GM10248 (cell line): ENCODE measurements at places on chromosomes 2 and 18.
A peak's percentile ranks its signal among the peaks of the same experiment; 100 is the strongest.

GRCh38 chr2:96500385-96501066 lies 4.6 kb downstream of the NEURL3 start:
- DNase-seq: no peak

DNA sequence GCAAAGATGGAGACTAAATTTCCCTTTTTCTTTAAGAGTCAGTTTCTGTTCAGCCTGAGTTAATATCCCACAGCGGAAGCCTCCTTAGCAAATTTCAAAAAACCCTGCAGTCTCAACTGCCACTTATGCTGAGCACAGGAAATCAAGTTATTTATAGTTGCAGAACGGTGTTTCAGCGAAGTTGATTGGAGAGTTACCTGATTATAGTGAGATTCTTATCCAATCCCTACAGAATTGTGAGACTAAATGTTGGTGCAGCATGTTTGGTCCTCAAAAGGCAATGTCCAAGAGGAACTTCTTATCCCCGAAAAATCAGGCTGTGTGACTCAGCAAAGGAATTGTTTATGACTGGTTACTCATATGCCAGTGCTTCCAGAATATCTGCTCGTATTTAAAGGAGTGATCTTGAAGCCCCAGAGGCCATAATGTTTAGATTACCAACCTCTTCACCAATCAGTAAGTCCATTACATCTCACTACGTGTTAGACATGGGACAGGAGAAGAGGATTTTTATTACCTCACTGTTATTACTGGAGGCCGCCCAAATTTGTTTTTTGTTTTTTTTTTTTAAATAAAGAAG lies 67.9 kb downstream of the LRRFIP1 start:
- no peak for DNase-seq

DNA sequence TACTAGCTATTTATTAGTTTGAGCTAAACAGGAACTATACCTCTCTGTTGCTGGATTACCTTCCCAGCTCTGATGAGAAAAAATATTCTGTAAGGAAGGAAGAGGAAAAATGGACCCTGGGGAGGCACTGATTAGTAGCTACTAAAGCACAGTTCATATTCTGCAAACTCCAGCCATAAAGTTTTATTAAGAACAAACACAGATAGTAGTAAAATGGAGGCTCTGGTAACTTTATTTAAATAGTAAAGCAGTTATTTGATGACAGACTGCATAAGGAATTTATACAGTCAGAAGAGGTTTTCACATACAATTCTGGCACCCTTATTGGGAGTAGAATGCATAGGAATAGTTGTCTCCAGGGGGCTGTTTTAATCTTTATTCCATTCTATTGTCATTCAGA lies 84.1 kb downstream of the XIRP2 start:
- no peak for DNase-seq

DNA sequence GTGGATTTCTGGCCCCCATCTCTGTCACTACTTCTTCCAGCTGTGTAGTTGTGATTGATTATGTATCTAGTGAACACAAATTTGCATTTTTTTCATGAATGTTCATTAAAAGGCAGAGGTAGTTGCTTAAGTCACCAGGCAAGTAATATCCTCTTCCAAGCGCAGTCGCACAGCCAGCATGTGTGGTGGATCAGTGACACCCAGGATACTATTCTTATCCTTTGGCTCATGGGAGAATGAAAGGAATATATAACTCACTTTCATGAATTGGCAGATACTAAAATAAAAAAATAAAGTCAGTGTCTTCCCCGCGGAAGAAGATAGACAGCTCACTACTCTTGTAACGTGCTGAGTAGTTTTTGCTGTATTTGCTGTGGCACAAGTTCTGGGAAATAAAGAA lies 387.8 kb downstream of the CDH7 start:
- no peak for DNase-seq

GRCh38 chr2:4507661-4508060 lies 804.3 kb downstream of the DCDC2C start:
- DNase-seq: no peak

- DNase-seq: no peak
Measured at GRCh38 chr2:176260689-176261088, 8.6 kb upstream of the MTX2 start.

DNA sequence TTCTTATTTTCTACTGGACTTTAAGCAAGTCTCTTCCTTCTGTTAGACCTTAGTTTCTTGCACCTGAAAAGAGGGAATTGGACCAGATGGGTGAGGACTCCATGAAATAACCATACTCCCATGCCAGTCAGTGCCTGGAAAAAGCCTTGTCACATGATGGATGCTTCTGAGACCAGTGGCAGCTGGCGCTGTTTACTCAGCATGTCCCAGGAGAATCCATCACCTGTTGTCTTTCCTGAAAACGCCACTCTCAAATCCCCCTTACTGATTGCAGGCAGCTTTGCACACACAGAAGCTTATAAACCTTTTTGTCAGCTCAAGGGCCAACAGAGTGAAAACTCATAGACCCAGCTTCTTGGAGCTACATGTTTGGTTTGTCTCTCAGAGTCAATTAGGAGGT lies 117.6 kb downstream of the POLE4 start:
- no peak for DNase-seq

DNA sequence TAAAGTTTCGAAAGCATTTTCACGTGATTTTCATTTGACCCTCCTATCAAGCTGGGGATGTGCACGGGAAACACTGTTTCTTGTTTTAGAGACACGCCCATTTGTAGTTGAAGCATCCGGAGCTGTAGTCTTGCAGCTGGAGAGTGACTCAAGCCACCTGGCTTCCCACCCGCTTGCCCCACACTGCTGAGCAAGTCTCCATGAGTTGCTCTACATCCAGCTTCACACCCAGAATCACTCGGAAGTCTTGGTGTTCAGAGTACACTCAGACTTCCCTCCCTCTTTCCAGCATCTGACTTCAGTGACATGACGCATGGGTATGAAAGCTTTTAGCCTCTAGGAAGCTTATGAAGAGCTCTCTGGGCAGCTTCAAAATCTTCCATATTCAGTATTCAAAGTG lies 262.4 kb downstream of the NBAS start:
- no peak for DNase-seq

DNA sequence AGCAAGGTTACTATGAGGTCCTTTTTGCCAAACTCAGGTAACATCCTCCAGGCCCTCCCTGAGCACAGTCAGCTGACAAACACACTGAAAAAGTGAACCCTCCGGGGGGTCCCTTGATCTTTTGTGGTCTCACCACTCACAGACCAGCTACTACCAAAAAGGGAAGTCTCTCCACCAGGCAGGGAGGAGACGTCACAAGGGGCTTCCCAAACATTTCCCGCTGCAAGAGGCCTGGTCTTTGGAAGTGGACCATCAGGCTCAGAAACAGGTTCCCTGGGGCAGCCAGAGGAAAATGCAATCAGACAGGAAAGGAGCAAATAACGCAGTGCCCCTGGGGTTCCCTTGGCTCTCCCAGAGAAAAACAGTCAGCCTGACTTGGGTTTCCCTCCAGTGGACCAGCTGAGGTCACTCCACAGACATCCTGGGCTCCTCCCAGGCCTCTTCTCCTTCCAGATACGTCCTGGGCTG lies 38.7 kb upstream of the POMC start:
- DNase-seq: no peak

GRCh38 chr2:137912371-137912770 lies 51.9 kb upstream of the HNMT start:
- no peak for DNase-seq

- DNase-seq: no peak
Measured at GRCh38 chr2:131036696-131037397, 56.4 kb downstream of the FAM168B start.

GRCh38 chr18:58572181-58572580 lies 56.7 kb downstream of the ALPK2 start:
- no peak for DNase-seq

DNA sequence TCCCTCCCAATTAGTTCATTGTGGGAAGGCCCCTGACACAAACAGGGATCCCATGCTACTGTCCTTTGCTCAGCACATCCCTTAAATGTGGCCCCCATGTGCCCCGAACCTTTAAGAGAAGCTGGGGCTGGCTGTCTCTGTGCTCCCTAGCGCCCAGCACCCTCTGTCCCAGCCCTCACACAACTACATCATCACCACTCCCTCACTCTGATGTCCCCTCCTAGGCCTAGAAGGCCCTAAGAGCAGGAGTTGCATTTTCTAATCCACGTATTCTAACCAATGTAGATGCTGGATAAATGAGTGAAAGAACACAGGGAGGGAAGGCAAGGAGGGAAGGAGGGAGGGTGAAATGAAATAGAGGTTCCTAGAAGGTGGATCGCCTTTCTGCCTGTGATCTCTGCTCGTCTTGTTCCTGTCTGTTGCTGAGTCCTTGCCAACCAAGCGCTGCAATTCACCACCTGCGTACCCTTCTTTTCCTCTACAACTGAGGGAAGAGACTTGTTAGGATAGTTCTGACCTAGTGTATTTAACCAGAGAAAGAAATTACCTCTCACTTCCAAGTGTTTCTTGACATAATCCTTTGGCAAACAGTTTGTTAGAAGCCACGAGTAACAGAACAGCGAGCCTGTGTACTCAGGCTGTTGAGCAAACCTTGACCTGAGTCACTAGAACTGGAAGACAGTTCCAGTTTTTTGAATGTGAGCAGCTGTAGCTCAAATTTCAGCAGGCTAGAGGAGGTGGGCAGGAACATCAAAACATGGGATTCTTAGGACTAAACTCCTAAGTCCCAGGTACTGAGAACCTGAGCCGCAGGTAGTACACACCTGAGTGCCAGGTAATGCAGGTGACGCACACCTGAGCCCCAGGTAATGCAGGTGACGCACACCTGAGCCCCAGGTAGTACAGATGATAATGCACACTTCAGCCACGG lies 181.5 kb upstream of the ID2 start:
- DNase-seq: no peak

DNA sequence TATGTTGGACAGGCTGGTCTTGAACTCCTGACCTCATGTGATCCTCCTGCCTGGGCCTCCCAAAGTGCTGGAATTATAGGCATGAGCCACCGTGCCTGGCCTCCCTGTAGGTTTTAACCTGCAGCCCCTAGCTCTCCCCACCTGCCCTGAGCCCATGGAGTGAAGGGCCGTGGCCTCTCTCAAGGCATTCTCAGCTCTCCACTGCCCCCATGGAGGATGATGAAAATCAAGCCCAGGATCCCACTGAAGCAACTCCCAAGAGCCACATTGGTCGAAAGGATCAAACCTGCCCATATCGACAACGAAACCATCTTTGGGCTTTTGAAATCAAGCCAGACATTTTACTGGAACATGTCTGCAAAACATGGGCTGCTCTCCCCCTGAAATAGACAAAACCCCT lies 22.4 kb upstream of the CREG2 start:
- DNase-seq: no peak

DNA sequence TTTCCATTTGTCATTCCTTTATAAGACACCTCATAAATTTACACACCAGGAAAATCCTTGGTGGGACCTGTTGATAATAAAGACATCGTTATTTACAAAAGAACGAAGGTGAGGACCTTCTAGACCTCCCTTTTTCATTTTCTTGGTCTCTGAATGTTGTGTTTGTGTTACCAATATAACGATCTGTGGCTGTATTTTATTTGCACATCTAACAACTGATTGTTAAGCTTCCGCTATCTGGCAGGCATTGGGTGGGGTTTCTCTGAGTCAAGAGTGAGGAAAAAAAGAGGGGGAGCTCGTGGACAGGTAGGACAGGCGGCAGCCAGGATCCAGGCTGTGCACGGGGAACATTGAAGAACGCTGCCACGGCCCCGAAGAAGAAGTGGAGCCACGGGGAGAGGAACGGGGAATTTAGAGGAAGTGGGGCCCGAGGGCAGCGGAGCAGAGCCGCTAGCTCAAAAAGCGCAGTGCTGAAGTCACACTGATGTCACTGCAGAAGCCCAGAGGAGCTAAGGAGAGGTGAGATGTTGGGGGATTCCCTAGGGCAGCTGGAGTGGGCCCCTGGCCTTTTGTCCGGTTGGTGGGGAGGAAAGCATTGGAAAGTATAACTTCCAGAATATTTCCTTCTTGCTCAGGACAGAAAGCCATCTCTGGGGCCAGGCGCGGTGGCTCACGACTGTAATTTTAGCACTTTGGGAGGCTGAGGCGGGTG lies 20.9 kb upstream of the DNMT3A start:
- DNase-seq: peak; percentile 88

DNA sequence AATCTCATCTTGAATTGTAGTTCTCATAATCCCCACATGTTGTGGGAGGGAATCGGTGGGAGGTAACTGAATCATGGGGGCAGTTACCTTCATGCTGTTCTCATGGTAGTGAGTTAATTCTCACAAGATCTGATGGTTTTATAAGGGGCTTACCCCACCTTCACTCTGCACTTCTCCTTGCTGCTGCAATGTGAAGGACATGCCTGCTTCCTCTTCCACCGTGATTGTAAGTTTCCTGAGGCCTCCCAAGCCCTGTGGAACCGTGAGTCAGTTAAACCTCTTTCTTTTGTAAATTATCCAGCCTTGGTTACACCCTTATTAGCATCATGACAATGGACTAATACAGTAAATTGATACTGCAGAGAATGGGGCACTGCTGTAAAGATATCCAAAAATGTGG lies 57.9 kb downstream of the SCN7A start:
- no peak for DNase-seq

DNA sequence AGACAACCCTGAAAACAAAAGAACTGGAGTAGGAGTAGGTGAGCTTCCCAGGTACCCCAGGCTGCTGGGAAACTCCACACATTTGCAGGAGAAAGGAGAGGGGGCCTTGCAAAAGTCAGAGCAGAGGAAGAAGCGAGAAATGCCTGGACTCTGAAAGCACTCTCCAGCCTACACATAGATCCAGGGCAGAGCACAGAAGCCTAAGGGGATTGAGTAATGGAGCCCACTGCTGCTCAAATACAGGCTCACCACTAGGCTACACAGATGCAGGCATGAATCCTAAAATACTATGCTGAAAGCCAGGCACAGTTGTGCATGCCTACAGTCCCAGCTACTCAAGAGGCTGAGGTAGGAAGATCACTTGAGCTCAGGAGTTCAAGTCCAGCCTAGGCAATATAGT lies 33.4 kb downstream of the OSBPL1A start:
- DNase-seq: no peak

- DNase-seq: no peak
Measured at GRCh38 chr2:146547236-146547635, 1297.6 kb upstream of the ACVR2A start.

DNA sequence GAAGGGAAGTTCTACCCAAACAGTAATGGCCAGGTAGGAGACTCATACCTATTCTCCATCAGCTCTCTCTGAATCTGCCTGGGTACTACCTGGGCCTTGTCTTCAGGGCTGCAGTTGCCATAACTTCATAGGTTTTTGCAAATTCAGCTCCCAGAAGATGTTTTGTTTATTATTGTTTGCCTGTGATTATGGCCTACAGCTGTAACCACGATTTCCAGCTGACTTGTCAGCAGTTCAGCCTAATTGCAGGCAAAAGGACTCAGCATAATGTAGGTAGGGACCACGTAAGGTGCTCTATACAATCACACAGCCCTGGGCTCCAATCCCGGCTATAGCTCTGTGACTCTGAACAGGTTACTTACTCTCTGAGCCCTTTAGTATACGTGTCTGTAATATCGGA lies 187.0 kb upstream of the FN1 start:
- DNase-seq: no peak

DNA sequence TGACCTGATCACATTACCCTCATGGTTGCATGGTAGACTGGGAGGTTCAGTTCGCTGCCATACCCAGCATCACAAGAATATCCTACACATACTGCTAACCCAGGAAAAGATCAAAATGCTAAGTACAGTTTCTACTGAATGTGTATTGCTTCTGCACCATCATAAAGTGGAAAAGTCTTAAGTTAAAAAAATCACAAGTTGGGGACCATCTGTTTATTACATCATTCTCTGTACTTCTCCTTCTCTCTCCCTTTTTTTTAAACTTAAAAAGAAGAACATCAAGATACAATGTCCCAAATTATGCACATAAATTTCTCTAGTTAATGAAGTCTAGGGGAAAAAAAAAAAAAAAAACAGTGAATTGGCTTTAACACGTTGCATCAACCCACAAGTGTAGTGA lies 43.3 kb downstream of the NBAS start:
- DNase-seq: no peak

GRCh38 chr2:164558450-164558849 lies 62.8 kb downstream of the GRB14 start:
- no peak for DNase-seq
